ENCODE measurements at places on chromosomes 1 and 21.

DNA sequence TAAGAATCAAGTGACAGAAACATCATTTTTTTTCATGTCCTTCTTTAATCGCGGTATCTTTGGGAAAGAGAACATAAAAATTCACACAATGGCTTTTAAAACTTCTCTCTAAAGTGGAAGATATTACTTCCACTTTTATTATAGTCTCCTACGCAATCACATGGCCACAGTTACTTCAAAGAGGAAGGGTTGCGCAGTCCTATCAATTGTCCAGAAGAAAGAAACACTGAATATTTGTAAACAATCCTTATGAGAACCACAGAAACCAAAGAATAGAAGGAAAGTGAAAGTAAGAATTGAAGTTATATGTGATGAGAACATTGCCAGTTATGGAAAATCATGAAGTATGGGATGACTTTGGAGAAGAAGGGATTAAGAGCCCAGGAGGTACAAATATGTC lies 32.6 kb downstream of the CFH start:
- DNase-seq, result no peak

GRCh38 chr1:206074839-206075238 lies 21.9 kb downstream of the RHEX start:
- DNase-seq, result no peak

- no peak for DNase-seq
These were observed 6.9 kb downstream of the MX2 start for GRCh38 chr21:41368735-41369104.

GRCh38 chr1:172401892-172402291 lies 18.6 kb upstream of the C1orf105 start:
- no peak for DNase-seq

GRCh38 chr1:112911506-112912220 lies 44.3 kb downstream of the SLC16A1 start:
- no peak for DNase-seq

DNA sequence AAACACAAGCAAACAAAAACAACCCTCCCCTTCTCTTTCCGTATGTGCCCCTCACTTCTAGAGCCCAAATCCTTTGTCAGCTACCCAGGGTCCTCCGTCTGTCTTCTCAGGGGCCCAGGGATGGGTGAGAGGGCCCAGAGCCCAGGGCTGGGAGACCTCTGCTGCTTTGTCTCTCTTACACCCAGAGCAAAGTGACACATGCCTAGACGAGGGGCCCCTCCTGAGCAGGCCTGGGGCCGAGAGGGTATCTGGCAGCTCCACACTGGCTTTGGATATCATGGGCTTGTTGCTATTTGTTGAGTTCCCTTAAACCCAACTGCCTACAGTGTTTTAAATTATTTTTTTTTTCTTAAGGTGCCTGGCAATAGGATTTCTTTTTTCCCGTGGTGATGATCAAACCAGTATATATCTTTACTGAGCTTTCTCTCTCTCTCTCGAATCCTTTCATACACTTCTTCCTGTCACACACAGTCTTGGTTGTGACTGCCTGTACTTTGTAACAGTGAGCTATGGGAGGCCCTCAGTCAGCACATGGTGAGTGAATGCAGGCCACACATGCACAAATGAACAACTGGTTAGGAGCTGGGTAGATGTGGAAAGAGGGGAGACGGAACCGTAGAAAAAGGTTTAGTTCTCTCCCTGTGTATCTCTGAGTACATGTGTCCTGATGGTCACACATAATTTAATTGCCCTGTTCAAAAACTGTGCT lies 14.5 kb downstream of the RASSF5 start:
- no peak for DNase-seq

DNA sequence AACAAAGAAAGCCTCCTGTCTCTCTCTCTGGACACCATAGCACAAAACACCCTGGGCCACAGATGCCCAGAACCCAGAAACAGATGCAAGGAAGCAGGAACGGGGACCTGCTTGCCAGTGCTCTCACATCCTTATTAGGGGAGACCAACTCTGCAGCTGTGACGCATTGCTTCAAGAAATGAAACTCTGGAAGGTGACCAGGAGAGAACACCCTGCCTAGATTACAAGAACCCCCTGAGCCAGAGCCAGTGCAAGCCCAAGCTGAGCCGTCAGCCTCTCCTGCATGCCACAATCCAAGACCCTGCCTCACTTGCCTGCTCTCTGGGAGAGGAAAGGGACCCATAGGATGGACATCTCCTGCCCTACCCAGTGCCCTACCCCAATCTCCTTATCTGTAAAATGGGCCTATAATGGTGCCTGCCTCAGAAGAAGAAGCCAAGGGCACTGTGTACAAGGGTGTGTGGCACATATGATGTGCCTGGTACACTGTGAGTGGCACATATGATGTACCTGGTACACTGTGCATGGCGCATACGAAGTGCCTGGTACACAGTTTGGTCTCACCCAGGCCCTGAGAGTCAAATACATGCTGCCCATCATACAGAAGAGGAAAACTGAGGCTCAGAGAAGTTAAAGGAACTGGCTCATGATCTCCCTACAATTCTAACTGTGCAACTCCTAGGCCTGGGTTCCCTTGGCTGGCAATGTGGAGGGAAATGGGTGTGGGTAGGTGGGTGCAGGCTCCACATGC lies 16.8 kb upstream of the FAM131C start:
- no peak for DNase-seq

DNA sequence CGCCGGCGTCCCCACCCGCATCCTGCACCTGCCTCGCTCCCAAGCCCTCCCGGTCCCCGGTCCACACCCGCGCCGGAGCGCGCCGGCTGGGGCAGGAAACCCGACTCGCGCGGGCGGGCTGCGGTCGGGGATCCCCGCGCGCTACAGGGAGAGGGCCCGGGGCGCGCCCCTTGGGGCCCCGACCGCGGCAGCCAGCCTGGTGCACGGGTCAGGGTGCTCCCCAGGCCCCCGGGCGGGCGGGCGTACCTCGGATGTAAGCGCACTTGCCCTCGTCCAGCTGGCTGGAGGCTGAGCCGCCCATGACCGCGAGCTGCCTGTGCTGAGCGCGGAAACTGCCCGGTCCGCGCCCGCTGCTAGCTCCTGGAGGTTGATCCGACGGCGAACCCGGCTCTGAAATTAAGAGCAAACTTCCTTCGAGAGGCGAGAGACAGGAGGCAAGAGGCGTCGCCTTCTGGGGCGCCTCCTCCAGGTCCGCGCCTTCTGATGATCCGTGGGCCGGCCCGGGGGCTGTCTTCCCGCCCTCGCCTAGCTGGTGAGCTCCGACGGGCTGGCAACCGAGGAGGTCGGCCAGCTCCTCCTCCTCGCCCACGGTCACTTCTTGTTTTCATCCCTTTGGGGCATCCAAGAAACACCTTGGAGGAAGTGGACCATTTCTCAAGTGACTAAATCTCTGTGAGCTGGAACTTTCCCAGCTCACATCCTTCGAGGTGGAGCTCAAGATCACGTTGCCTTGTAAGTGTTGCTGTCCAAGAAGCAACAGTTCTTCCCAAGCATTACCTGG lies at the start of gene NIBAN1:
Gene NIBAN1, minus strand, starts transcription at position 453 of the 781 bp plus-strand sequence. Its CDS starts 152 bp downstream, at position 301.
- no peak for DNase-seq

- DNase-seq, result no peak
These were observed 522 bp downstream of the SLC45A1 start for GRCh38 chr1:8318436-8318835.

DNA sequence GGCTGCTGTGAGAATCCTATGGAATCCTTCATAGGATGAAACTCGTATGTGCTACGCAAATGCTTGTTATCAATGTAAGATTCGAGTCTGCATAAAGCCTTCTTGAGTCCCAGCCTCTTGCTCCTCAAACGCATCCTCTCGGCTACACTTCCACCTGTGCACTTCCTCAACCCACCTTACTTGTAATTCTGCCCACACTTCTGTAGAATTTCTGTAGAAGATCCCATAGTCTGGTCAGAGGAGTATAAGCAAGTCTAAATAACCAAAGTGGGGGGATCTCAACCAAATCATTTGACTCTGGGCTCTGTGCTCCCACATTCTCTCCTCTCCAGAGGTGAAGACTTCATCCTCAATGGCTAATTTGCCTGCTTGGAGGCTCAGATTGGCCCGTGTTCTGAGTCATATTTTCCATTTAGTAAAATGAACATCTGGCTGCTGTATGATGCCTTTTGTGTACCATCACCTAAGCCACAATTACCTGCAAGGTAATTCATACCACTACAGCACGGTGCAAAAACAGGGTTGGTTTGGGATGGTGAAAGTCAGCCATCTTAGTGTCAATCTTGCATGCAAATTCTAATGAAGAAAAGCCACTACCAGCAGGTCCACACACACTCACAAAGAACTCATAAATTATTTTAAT lies 63.2 kb downstream of the ITPKB start:
- no peak for DNase-seq

DNA sequence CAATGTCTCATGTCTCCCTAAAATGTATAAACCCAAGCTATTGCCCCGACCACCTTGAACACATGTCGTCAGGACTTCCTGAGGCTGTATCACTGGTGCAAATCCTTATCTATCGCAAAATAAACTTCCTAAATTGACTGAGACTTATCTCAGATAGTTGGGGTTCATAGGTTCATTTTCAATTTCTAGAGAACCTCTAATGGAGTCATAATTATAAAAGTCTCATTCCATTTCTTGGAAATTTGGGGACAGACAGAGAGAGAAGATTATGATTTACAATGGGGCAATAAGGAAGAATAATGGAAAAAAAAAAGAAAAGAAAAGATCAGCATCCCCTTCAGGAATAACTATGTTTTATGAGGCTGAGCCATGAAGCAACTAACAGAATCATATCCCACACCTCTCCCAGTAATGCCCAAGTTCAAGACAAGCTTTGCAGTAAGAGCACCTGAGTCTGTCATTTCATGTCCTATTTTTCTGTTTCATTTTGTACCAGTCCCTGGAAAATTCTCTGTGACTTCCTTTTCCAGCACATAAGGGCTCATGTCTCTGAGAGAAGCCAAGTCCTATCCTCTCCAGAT lies 70.0 kb upstream of the ETS2 start:
- DNase-seq, result no peak

GRCh38 chr1:152582647-152583046 lies 2.3 kb upstream of the LCE3D start:
- no peak for DNase-seq

- DNase-seq, result no peak
These were observed 46.6 kb downstream of the KCNJ6 start for GRCh38 chr21:37869661-37870060.

GRCh38 chr1:187001198-187001889 lies 172.6 kb downstream of the PLA2G4A start:
- DNase-seq, result peak; percentile 56

DNA sequence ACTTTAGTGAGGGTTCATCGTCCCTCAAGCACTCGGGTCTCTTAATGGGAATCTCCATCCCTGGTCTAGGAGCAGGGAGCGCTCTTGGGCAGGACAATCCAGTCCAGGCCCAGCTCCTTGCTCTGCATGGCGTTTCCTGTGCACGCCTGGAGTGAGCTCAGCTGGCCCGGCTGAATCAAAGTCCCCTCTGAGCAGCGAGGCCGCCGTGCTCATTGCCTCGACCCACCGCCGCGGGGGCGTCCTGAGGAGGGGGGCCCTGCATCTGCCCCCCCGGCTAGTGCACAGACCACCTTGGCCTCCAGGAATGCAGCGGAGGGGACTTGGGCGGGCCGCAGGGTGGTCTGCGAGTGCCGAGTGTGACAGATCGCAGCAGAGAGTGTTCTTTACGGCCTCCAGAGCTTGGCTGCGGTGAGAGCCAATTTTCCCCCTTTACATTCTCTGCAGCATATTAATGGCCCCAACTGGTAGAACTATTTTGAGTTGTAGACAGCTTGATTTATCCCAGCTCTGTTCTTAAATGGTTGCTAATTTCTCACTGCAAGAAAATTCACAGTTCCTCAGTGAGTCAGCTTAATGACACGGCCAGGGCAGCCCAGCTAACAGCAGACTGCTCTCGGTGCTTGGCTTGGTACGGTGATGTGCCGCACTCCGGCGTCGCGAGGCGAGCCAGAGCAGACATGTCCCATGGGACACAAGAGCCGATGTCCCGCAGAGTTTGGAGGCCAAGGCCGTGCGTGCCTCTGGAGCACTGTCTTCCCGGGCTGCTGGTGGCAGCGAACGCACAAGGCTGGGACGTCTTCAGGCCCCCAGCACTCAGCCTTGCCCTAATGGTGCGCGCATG lies 39.8 kb downstream of the SNAP47 start:
- no peak for DNase-seq

GRCh38 chr1:33973799-33974545 lies 110.1 kb downstream of the HMGB4 start:
- no peak for DNase-seq

DNA sequence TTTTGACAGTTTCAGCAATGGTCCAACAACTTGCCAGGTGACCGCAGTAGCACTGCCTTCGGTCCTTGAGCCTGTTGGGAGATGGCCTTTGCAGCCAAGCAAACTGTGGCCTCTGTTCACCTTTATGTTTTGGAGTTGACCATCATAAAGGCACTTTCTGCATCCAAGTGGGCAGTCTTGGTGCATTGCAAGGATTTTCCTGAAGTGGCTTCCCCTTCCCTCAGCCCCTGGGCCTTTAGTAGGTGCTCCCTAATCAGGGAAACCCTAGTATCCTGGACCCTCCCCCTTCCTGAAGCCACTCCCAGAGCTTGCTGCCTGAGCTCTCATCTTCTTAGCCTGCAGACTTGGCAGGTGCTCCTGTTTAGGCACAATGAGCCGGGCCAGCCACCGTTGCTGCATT lies 140.2 kb downstream of the TRABD2B start:
- DNase-seq, result no peak

DNA sequence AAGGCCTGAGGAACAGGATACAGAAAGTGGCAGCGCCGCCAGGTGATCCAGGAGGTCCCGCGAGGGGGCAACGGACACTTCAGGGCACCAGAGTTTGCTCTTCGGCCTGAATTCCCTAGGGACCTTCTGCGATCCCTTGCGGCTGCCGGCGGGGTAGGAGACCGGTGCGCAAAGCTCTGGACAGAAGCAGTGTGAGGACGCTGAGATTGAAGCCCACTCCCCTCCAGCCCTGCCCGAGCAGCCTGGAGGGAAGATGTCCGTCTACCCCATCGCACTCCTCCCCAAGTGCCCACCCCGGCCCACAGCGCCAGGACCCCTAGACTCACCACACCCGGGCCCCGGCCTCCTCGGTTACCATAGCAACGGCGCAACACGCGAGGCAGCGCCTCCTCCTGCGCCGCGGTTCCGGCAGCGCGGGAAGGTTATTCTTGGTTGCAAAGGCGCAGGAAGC lies at the start of gene ANKRD45:
Gene ANKRD45, minus strand, starts transcription at position 361 of the 451 bp plus-strand sequence. CDS start 10,433 bp downstream, outside the sequence.
- DNase-seq, result no peak

DNA sequence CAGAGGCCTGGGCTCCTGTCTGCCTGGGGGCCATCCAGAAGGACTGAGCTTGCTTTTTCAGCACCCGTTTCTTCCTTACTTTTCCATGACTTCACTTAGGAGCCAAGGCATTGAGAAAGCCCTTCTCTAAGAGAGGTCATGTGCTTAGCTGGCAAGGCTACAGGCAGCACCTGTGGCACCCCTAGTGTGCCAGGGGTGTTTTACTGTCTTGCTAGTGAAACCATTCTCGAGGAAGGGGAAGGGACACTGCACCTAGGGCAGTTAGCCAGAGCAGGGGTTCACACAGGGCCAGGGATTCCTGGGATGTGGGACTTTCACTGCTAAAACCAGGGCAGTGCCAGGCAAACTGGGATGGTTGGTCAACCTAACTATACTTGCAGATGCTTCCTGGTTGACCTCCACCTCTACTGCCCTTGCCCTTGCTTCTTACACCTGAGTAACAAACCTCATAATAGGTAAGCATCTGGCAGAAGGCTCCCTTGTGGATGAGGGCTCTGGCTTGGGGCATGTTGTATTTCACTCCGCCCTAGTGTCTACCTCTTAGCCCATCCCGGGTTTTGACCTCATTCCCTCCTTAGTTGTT lies 69.2 kb downstream of the NOS1AP start:
- DNase-seq, result no peak

Measured in AG09319 (cell line).